ENCODE measurements at places on chromosomes 4 and X. TPM values are rescaled to one million over a fixed set of nuclear protein-coding genes. Genes with fewer than 3 reads are reported as not detected.

DNA sequence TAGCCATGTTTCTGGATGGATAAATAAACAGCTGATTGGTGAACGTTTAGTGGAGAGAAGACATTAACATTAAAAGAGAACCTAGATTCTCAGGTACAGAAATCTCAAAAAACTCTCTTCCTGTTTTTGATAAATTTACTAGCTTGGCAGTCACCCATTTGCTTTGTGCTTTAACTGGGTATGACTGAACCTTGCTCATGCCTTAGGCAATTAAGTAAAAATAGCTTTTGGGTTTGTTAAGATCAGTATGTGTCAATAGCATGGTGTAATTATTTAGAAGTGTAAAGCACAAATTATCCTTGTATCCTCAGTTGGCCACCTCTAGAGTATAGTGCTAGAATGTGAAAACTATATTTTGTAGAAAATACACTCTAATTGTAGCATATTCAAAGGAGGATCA is 200.0 kb downstream of the CFAP299 start:
- DNase-seq: no peak

- no peak for DNase-seq
Measured at GRCh38 chr4:91226867-91227266, 1076.9 kb upstream of the GRID2 start.

PCGF3 gene
- 34.7 TPM for total RNA-seq

DNA sequence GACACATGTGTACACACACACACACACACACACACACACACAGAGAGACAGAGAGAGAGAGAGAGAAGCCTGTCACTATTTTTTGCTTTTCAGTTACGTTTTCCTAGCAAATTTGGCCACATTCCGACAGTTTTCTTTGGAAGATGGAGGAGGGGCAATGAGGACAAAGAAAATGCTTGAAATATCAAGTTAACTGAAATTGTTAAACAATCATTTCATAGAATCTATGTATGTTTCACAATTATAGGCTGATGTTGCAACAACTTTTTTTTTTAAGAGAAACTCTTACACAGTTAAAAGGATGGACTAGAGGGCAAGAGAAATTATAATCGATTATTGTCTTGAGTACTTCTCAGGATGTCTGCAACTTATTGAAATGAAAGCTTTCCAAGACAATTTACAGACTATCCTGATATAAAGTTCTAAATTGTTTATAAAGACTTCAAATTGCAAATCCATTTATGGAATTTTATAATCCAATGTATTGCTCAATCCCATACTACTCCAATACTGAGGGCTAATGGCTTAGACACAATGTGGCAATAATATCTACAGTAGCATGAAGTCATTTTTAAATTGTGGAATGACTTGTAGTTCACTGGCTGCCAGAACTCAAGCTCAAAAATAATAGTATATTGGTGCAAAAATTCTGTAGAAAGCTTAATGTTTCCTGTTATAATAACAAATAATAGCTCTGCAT is 647.0 kb upstream of the PCDH7 start:
- no peak for DNase-seq

GLRB gene
- total RNA-seq: 3.3 TPM

DNA sequence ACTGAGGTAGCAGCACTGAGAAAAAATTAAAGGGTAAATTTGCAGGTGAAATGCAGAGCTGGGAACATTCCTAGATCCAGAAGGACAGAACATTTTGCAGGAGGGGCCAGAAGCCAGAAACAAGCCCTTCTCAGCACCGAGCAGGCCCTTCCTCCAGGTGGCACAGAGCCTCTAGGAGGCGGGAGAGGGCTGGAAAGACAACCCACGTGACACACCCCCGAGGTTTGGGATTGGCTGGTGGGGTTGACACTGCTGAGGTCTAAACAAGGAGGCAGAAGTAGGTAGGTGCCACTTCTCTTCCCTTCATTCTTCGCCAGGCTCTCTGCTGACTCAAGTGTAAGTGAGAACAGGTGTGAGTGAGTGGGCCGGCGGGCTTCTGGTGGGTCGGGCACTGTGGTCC is at the start of gene PAGE4:
TSS of gene PAGE4 (plus strand) at position 288 of the 400 bp plus-strand sequence. CDS start 1,126 bp downstream, outside the sequence.
- DNase-seq: no peak

- DNase-seq: no peak
Measured at GRCh38 chr4:121654738-121655137, 42.0 kb downstream of the ANXA5 start.

DNA sequence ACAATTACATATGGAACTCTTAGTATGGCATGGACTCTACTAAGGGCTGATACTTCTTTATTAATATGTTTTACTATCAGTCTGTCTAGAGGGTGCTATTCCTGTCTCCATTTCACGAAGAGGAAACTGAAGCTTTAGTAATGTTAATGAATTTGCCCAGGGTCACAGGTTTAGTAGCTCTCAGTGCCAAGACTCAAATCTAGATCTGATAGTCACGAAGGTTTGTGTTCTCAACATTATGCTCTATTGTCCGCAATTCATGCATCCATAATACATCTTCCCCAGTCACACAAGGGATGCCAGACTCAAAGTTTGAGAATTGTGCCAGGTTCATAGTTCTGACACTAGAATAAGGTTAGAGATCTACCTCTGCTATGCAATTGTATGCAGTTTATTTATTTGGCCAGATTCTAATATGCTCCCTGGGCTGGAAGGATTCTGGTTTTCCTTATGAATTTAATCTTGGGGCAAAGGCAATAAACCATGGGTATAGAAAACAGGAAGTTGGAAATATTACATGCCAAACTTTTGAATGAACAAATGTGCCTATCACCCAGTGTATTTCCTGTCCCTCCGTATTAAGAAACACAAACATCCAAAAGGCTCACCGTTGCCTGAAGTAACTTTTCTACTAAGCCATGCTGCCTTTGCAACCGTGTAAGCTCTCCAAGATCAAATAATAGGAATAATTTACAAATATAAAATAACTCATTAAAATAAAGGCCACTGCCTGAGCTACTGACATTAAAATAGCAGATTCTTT is 478.5 kb downstream of the INPP4B start:
- DNase-seq: no peak

GRCh38 chr4:48949518-48950219 is 36.4 kb upstream of the CWH43 start:
- no peak for DNase-seq

DNA sequence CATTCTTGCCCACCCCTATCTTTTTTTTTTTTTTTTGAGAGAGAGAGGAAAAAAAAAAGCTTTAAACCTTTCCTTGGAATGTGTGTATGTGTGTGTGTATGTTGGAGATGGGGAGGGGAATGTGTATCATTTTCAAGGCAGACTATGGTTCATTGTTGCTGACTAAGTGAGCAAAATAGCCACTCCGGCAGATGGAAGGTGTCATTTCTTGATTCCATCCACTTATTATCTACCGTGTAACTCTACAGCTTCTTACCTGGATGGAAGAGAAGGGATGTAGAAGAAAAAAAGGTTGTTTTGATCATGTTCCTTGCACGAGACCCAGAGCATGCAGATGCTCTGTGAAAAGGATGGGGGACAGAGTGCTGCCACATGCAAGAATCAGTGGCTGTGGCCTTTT is 5.9 kb upstream of the GK2 start:
- no peak for DNase-seq

DNA sequence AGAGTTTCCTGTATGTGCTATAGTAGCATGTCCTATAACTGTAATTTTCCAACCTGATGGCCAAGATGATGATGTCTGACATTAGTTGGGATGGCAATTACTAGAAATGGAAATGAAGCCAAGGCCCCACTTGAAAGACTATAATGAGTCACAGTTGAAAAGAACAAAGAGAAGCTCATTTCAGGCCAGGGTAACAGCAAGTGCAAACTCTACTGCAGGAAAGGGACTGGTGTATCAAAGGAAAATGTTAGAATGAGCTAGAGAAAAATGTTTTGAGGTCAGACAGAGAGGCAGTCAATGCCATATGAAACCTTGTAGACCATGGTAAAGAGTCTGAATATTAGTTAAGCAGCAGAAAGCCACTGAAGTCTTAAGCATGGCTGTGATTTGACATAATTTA is 146.2 kb upstream of the SH3RF1 start:
- DNase-seq: no peak

NEIL3 gene
- total RNA-seq: 0.32 TPM

SYNPO2 gene
- 89.8 TPM for total RNA-seq

DNA sequence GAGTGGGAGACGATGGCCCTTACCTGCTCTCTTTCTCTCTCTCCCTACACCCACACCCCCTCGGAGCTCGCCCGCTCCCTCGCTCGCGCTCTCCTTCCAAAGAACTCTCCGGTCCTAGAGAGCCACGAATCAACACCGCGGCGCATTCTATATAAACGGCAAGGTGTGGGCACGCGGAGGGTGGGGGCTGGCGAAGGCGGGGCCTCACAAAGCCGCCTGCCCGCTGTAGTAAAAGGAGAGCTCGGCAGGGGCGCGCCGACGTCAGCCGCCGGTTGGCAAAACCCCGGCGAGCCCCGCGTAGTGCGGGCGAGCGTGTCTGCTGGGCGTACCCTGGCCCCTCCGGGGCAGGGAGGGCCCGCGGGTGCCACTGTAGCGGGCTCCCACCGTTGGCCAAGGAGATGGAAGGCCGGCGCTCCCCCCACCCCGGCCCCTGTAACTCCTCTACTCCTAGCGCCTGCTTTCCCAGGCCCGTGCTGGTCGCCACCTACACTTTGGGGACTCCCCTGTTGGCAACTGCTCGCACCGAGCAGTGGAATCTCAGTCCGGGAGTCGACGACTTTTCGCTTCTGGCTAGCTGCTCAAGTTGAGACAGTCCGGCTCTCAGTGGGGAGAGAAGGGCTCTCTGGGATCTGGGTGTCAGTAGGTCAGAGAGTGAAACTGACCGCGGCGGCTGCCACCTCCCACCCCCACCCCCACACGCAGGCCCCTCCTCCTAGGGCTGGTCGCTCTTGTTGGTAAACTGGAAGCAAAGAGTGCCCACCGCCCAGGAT is 325.5 kb upstream of the F9 start:
- no peak for DNase-seq

ZNF711 gene
- 0.84 TPM for total RNA-seq

- DNase-seq: no peak
Measured at GRCh38 chrX:13014111-13015096, 30.0 kb downstream of the FAM9C start.

SH3TC1 gene
- 64.9 TPM for total RNA-seq

DNA sequence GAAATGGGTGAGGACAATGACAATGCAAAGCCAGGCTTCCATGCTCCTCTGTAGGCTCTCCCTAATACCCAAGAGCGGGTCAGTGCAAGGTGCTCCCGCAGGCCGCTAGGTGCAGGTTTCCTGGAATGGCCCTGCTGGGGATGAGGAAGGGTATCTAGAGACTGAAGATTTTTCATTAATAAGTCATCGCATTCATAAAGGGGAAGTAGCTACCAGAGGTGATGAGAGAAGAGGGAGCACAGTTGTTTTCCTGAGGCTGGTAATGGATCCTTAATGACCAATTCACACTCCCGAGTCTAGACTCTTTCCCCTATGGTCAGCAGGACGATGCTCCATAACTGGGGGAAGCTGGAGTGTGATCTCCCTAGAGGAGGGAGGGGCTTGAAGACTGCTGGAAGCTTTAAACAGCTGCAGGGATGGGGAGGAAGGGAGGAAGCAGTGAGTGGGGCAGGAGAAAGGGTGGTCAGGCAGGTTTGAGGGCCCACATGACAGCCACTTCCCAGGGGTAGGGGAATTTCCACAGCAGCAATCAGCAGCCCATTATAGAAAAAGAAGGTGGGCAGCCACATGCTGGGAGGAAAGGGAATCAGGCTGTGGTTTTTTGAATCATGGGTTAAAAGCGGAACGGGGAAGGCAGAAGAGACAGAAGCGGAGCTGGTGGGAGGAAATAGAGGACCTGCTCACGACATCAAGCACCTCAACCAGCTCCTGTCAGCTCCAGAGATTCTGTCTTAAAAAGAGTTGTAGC is 10.2 kb upstream of the ATP6AP2 start:
- no peak for DNase-seq

- DNase-seq: no peak
Measured at GRCh38 chr4:181688432-181688831, 554.8 kb upstream of the TENM3 start.

DNA sequence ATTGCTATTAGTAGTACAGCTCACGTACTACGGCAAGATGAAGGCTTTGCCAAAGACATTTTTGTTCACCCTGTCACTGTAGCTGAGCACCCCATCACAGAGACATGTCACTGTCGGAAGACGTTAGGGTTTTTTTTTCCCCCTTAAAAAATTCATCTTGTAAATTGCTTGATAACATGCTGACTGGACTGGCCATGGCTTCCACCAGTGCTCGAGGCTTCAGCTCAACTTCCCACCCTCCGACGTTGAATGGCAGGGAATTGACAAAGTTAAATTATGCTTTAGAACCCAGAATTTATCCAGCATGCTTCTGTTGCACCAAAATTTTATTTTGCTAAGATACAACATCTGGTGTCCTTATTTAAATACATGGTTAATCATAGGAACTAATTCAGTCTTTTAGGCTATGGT is 707 bp upstream of the OTUD4 start:
- DNase-seq: no peak

GRCh38 chr4:29861307-29861706 is 858.9 kb upstream of the PCDH7 start:
- DNase-seq: no peak

AMTN gene
- not detected for total RNA-seq

ASB11 gene
- total RNA-seq: not detected

GRCh38 chr4:153326513-153326912 is 18.0 kb upstream of the MND1 start:
- no peak for DNase-seq

DNA sequence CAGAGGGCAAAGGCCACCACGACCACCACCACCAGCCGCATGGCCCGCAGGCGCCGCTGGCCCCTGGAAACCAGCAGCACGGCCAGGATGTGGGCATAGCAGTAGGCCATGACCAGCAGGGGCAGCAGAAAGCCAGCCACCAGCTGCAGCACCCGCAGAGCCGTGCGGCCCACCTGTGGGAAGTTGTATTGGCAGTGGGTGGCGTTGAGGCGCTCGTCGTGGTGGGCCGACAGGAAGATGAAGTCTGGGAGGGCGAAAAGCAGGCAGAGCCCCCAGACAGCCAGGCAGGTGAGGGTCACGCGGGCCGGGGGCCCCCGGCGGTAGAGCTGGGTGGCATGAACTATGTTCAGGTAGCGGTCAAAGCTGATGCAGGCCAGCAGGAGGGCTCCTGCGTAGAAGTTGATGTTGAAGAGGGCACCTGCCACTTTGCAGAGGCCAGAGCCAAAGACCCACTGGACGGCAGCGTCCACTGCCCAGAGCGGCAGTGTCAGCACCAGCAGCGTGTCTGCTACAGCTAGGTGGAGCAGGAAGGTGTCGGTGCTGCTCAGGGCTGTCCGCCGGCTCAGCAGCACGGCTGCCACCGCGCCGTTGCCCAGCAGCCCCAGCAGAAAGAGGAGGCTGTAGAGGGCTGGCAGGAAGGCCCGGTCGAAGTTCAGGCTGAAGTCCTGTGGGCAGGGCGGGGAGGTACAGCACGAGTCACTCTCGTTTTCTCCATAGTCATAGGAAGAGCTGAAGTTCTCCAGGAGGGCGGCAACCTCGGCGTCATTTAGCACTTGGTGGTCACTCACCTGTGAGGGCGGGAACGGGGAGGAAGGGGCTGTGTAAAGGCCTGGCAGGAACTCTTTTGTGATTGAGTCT is 1.4 kb downstream of the CXCR3 start:
- no peak for DNase-seq

PHEX gene
- total RNA-seq: 0.45 TPM

DNA sequence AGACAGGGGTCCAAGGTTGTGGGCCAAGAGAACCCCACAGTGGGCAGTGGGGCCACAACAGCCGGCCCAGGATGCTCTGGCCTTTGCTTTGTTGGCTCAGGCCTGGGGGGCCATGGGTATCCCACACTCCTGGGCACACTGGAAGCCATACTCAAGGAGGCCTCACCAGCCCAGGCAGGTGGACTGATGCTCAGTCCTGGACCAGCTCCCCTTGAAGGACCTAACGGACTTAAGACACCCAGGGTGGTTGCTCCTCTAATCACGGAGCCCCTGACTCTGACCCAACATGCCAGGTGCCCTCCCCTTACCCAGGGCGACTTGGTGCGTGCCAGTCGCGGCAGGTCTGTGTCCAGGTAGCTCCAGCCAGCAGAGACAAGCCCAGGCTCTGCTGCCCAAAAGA is 50.8 kb downstream of the ZFYVE28 start:
- DNase-seq: no peak
